Stimulated activated memory B cell treated with anti-CD40 and anti-IgM and Interleukin-4, amounts not matched to agents 10 μg/mL and 1 μg/mL and 100 μg/mL, for 72 hours (primary cell): ENCODE measurements at places on chromosomes 3 and 15.

DNA sequence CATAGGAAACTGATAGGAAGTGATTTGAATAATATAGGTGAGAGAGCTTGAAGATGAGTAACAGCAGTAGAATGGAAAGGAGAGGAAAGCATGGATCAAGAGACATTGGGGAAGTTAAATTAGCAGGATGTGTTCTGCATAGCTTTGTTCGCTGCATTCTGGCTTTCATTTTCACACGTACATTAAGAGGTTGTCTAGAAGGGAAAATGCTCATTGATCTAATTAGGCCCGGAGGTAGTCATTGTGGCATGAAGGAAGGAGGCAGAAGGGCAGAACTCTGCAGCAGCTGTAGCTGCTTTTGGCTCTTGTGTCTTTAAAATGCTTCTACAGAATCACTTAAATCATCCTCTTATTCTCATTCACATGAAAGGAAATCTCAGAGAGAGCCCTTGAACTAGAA is 40.3 kb downstream of the KCNAB1 start:
- ATAC-seq = peak; percentile 41

DNA sequence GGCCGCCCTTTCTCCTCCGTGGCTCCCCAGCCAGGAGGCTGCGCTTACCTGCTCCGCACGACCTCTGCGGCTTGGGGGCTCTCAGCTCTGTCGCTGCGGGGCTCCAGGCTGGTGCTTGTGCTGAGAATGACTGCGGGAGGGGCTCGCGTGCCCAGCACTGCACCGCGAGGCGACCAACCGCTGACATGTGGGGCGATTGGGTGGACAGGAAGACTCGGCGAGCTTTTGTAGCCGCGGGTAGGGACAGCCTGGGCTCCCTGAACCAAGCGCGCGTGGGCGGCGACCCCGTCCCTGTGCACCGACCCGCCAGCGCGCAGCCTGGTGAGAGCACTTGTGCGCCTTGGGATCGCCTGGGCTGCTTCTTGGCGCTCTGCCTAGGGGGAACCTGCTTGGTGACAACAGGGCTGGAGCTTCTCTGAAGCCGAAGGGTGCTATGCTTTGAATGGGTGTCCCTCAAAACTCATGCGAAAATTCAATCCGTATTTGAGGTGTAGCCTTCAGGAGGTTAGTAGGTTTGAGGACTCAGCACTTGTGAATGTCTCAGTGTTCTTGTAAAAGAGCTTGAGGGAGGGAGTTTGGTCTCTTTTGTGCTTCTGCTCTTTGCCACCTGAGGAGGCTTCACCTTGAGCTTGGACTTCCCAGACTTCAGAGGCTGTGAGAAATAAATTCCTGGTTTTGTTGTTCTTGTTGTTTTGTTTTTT is 50.4 kb downstream of the IL12A start:
- peak; percentile 22 for ATAC-seq

- no peak for ATAC-seq
Measured at GRCh38 chr15:76465728-76466127, 129.2 kb downstream of the ISL2 start.

GRCh38 chr3:18127859-18128681 is 297.1 kb downstream of the SATB1 start:
- ATAC-seq = peak; percentile 80

- ATAC-seq = no peak
Measured at GRCh38 chr15:95409626-95410310, 920.7 kb upstream of the NR2F2 start.

DNA sequence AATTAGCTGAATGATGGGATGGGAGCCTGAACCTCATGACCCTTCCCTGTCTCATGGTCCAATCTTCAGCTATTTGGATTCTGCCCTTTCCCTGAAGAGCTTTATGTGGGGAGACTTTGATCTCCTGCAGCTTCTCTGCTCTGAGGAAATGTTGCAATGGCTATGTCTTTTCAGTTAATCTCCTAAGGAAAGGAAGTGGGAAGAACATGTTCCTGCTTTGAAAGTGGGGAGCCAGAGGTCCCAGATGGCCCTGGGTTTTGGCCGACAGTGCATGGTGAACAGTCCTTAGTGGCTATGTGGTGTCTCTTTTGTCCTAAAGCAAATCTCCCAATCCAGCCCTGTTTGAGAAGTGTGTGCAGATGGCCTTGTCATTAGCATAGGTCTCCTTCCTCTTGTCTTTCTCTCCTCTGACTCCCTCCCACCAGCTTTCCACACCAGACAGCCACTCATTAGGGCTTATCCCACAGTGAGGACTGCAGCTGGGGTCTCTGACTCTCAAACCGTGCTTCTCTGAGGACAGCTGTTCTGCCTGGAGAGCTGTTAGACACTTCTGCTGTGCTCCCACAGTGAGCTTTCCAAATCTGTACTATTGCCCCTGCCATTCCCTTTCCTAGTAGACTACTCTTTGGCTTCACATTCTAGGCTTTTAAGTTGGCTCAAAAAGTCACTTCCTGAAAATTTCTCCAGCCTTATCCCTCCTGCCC is 365.8 kb upstream of the UMPS start:
- ATAC-seq = peak; percentile 43

- ATAC-seq = no peak
Measured at GRCh38 chr3:24541935-24542334, 47.3 kb upstream of the THRB start.

DNA sequence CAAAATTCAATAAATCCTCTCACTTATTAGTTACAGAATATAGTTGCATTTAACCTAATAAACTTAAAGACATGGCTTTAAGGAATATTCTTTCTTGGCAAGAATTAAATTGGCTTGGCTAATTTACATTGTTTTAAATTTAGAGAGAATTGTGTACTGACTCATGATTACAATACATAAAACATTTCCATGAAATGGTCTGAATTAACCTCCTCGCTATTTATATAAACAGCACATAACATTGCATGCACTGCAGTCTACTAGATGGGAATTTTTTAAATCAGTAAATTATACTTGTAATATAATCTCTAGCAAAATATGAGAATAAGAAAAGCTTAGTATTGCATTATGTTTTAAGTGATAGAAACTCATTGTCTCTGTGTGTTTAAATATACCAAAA is 268.9 kb downstream of the SHOX2 start:
- no peak for ATAC-seq

- no peak for ATAC-seq
Measured at GRCh38 chr3:75260-75659, 121.3 kb upstream of the CHL1 start.

DNA sequence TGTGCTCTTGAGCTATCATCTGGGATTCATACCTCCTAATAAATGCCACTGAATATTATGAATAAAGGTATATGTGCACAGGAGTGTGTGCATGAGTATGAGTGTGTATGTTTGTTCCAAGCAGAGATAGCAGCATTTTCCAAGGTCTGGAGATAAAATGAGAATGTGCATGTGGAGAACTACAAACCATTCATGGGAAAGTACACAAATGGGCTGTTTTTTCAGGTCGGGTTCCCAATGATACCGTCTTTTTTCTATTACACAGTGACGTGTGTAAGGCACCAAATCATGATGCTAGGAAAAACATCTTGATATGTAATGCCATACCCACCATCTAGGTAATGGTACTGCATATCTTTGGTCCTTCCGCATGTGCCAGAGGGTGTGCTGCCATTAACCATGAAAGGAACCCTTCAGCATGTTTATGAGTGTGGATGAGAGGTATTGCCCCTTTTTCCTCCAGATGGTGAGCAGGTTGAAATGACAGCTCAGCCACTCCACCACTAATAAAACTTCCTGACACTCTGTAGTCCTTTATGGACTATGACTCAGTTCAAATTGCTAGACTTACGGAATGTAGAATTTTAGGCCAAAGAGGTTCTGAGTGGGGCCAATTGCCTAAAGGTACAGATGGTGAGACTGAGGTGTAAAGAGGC is 36.4 kb upstream of the COPB2 start:
- no peak for ATAC-seq

GRCh38 chr15:53251996-53252395 is 461.9 kb upstream of the ONECUT1 start:
- no peak for ATAC-seq

GRCh38 chr3:115766587-115767482 is 143.5 kb downstream of the GAP43 start:
- no peak for ATAC-seq

GRCh38 chr3:128084675-128085021 is 32.4 kb downstream of the SEC61A1 start:
- ATAC-seq = no peak

- no peak for ATAC-seq
Measured at GRCh38 chr3:54916732-54917131, 11.1 kb downstream of the LRTM1 start.

- ATAC-seq = no peak
Measured at GRCh38 chr3:46970391-46971091, 6.0 kb downstream of the CCDC12 start.

GRCh38 chr15:70762469-70763119 is 764 bp downstream of the UACA start:
- ATAC-seq = peak; percentile 47

DNA sequence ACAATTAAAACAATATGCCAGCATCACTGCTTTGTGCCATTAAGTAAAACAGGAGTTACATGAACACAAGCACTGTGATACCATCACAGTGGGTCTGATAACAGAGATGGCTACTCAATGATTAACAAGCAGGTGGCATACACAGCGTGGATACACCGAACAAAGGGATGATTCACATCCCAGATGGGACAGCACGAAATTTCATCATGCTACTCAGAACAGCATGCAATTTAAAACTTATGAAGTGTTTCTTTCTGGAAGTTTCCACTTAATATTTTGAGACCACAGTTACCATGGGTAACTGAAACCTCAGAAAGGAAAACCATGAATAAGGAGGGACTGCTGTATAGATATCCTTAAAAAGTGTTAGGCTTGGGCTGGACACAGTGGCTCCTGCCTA is 44.5 kb downstream of the SLC24A1 start:
- ATAC-seq = no peak

DNA sequence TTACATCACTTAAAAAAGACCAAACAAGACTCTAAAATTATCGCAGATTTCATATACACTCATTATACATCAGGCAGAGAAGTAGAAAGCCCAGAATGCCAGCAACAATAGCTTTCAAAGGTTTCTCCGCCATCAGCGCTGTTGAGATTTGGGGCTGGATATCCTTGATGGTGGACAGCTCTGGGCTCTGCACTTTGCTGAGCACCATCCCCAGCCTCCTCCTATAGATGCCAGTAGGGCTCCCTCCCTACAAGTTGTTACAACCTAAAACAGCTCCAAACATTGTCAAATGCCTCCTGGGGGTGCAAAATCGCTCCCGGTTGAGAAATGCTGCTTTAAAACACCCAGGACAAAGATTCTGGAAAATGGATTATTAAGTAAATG is 73.5 kb downstream of the ATP10A start:
- ATAC-seq = no peak

DNA sequence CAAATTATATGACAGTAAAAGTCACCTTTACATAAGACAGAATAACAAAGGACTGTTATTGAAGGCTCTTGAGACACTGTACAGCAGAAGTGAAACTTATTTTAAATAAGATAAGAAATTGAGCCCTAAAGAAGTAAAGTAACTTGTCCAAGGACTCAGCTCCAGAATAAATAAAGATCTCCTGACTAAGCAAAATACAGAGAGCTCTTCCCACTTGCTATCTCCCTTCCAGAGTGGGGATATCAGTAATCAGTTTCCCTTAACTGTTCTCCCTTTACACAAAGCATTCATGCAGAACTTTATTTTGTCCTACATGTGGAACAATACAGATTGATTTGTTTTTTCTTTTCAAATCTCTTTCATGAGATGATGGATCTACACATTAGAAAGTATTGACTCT is 129.5 kb upstream of the BHLHE40 start:
- no peak for ATAC-seq

- ATAC-seq = no peak
Measured at GRCh38 chr3:73098873-73099272, 37.4 kb downstream of the EBLN2 start.

GRCh38 chr3:18474202-18474601 is 49.1 kb upstream of the SATB1 start:
- ATAC-seq = no peak

DNA sequence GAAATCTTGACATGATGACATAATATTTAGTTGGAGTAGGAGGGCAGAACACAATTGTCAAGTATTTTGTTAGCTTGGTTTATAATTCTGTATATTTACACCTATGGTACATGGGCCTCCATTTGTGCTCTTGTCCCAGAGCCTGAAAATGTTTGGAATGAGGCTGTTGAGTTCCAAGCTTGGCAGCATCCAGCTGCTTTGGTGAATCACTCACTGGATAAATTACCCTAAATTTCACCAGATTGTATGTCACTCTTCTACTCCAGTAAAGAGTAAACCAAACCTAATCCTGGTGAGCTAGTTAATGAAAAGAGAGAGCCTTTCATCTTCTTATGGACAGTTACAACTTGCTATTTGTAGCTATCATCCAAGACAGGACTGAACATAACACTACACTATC is 928.7 kb downstream of the DIPK2A start:
- no peak for ATAC-seq

DNA sequence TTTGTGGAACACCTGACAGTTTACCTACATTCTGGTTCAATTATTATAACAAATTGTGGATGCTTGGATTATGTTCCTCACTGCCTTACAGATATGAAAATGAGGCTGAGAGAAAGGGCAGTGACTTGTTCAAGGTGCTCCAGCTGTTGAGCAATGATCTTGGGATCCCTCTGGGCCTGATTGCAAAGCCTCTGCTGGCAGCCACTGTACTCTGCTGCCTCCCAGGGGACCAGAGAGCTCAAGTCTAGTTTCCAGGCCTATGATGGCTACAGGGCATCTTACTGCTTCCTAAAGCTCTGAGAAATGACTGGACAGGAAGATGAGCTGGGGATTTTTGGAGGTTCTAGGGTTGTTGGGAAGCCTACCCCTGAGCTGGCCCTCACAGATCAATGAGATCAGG is 2.3 kb upstream of the SHC4 start:
- peak; percentile 37 for ATAC-seq
